ENCODE measurements at places on chromosomes 1 and 21.

GRCh38 chr1:167503626-167504466 lies 14.5 kb downstream of the CD247 start:
- no peak for DNase-seq

DNA sequence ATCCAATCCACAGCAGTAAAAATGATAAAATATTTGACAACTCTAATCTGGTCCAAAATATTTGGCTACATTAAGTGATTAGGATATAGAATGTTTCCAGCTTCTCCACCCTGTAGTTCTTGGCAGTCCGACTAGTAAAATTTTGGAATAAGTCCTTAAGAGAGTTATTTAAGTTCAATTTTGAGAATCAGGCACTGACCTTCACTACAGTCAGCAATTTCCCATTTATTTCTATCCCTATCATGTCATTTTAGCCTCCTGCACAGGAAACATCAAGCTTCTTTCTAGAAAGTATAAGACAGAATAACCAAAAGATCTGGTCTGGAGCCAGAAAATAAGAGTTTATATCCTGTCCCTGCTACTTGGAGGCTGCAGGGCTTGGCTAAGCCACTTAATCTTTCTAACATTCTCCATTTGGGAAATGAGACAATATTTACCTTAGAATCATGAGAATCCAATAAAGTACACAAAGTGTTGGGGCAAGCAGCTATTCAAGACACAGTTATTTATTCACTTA lies 162.2 kb downstream of the DPYD start:
- DNase-seq: no peak

GRCh38 chr1:194476872-194477271 lies 1290.5 kb upstream of the B3GALT2 start:
- no peak for DNase-seq

DNA sequence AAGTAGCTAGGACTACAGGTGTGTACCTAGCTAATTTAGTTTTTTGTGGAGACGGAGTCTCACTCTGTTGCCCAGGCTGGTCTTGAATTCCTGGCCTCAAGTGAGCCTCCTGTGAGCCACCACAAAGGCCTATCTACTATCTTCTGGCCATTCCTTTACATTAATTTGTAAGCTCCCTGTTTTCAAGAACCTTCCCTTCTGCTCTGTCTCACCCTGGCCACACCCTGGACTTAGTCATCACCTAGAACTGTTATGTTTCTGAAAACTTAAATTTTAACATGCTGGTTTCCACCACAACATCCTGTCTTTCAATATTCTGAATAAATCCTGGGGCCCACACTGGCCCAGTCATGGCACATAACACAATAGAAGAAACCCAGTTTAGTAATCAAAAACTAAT lies 4.9 kb upstream of the B4GALT3 start:
- DNase-seq: no peak

DNA sequence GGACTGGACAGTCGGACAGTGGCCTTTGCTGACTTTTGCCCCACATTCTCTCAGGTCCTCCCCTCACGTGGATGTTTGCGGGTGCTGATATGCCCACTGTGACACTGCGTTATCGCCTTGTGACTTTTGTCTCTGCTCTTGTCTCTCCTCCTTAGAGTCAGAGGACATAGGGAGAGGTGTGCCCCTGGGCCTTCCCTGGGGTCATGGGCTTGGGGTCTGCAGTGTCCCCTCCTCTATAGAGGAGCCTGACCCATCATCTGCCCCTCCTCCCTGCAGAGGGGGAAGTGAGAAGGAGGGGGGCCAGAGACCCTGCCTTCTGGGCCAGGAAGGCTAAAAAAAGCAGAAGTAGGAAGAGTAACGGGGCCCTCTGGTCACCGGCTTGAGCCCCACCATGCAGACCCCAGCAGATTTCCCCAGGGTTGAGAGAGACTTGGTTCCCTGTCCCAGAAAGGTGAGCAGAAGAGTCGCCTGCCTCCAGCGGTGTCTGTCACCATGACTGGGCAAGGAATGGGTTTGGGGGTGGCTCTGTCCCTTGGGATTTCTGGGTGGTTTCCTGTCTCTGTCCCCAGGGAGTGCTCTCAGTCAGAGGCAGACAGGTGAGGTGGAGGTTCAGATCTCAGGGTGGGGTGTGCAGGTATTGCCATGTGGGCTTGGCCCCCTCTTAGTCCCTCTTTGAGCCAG lies 13.3 kb downstream of the RPS6KA1 start:
- DNase-seq: no peak

DNA sequence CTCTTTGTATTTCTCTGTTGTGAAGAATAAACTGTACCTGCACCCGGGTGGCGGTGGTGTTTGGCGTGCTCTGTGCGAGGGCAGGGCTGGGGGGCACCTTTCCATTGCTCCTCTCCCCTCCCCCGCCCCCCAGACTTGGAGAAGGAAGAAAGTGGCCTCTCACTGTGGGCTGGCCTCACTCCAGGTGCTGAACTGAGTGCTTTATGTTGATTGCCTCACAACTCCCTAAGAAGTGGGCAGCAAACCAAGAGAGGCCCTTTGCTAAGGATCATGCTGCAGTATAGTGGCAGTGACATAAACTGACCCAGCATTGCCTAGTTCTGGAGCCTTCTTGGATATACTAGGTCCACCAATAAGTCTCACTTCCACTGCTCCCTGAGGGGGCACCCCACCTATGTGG lies 20.2 kb downstream of the A3GALT2 start:
- no peak for DNase-seq

- DNase-seq: no peak
Measured at GRCh38 chr1:201591981-201592380, 53.1 kb downstream of the NAV1 start.

GRCh38 chr1:21468599-21468998 lies 28.7 kb downstream of the NBPF3 start:
- no peak for DNase-seq

- no peak for DNase-seq
Measured at GRCh38 chr21:37827913-37828312, 88.3 kb downstream of the KCNJ6 start.

DNA sequence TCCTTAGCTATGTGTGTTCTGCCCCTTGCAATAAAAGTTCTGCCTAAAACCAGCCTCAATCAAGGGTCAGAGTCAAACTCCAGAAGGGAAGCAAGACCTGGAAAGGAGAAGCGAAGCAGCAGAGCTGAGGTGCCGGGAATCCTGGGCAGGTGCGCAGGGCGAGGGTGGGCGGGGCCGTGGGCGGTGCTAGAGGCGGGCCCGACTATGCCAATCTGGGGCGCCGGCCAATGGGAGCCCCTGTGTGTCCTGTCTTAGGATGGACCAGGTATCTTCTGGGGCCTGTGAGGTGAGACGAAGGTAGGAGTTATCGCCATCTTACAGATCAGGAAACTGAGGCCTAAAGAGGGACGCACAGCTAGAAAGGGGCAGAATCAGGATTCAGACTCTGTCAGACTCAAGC lies 120.3 kb downstream of the PTPRU start:
- no peak for DNase-seq

DNA sequence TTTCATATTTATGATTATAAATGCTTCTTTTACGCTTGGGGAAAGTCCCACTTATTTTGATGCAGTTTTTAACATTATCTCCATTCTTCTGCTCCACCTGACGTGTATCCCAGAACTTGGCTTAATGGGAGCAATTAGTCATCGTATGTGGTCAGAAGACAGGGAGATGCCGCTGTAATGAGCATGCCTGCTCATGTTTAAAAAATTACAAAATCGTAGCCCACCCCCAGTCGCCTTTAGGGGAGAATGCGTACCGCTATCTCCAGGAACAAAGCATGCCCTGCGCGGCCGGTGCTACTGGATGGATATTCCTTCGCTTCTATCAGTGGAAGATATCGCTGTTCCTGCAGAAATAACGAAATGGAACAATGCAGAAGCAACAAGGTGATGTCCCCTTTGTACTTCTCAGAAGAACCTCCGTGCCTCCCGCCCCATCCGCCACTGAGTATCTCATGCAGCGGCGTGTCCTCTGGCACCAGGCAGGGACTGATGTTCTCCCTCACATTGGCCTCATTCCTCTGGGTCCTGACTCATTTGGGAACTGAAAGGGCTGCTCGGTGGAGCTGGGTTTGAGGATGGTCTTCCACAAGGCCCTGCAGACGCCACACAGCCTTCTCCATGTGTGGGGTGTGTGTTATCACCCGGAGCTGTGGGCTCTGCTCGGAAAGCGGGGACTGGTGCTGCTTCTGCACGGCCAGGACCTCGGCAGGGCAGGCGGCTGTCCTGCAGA lies 116.3 kb upstream of the COL6A1 start:
- peak; percentile 50 for DNase-seq

- no peak for DNase-seq
Measured at GRCh38 chr1:203450479-203451149, 25.0 kb upstream of the PRELP start.

- no peak for DNase-seq
Measured at GRCh38 chr21:42155045-42155855, 63.7 kb upstream of the ABCG1 start.

GRCh38 chr1:111201275-111202090 lies 1.0 kb upstream of the DENND2D start:
- no peak for DNase-seq

- DNase-seq: no peak
Measured at GRCh38 chr21:26761174-26761915, 83.9 kb downstream of the ADAMTS1 start.

DNA sequence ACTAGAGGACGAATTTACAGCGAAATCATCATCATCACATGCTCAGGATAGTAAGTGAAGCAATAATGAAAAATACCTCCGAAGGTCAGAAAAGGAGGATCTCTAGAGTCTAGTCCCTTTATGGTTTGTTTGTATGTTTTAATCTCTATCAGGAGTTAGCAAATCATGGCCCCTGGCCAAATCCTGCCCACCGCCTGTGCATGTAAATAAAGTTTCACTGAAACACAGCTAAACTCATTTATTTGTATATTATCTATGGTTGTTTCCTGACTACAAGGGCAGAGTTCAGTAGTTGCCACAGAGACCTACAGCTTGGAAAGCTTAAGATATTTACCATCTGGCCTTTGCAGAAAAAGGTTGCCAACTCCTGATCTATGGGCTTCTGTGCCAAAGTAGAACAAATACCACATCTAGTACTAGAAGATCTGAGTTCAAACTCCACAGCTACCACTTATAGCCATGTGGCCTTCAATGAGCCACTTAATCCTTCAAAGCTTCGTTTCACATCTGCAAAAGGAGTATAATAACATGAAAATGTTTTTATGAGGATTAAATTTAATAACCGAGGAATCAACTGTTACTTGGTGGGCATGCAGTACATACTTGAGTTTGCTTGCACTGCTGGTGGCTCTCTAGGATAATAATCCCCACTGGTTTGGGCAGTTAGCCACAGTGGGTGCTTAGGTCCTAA lies 94.0 kb upstream of the KIF26B start:
- no peak for DNase-seq

DNA sequence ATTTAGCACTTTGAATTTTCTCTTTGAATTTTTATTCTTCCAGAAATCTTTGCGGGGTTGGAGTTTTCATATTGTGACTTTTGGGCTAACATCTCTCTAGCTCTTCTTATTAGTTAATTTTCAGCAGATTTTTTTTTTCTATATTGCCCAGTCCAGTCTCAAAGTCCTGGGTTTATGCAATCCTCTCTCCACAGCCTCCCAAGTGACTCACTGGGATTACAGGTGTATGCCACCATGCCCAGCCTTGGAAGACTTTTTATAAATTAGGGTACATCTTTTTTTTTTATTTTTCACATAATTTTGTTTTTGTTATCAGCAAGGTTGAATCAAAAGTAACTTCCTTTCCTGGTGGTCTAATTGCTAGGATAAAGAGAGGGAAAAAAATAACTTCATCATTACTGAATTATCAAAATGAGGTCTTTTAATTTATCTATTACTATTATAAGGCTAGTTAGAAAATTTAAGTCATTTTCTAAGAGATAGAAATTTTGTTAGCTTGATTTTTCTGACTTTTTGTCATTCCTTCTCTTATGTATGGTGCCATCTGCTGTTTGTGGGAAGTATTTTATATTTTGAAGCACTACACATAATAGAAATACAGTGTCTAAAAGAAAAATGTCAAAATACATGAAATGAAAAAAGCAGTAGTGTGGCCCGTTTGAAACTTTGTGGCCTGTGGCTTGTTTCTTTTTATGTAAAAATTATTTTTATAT lies 273.4 kb upstream of the CACYBP start:
- peak; percentile 33 for DNase-seq

DNA sequence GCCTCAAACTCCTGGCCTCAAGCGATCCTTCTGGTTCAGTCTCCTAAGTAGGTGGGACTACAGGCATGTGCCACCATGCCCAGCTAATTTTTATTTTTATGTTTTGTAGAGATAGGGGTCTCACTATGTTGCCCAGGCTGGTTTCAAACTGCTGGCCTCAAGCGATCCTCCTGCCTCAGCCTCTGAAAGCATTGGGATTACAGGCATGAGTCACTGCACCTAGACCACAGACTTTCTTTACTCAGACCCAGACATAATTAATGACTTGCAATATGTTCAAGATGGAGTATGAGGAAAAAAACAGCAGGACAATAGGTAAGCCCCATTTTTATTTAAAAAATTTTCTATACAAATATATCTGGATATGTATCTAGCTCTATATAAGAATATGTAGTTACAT lies 13.2 kb downstream of the KANK4 start:
- DNase-seq: no peak

DNA sequence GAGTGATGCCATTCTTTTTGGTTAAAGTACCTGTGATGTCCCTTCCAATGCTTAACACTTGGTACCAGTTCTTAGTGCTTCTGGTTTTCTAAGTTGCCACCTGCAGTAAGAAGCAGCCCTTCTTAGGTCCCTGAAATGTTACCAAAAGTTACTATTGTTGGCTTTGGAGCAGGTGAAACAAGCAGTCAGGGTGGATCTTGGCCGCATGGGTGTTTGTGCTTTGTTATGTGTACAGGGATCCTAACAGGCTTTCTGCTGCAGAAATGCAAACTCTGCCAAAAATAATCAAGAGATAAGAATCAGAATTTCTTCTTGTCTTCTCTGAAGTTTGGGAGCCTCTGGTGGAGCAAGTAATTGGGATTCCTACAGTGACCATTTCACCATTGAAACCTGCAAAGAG lies 84.4 kb downstream of the UBE4B start:
- no peak for DNase-seq

DNA sequence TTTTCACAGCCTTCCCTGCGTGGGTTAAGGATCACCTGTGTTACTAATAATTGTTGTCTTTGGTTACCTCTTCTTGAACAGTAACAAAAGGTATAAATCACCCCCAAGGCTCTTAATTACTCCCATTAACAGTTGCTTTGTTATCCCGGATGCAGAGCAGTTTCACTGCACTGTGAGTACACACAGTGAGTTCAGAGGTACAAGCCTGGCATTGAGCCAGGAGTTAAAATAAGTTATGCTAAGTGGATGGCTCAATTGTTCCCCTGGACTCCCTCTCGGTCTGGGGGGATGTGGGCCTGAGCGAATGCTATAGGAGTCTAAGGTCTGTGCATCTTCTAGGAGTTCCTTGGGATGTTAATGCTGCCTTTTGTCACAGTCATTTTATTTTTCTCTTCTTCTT lies 258.3 kb downstream of the ATG4C start:
- no peak for DNase-seq

- DNase-seq: no peak
Measured at GRCh38 chr21:19120591-19120990, 717.0 kb upstream of the TMPRSS15 start.

All from amniotic stem cell (primary cell).